ENCODE measurements at places on chromosomes 12 and 14.
A peak's percentile ranks its signal among the peaks of the same experiment; 100 is the strongest.

GRCh38 chr12:49698619-49699545 lies 8.3 kb downstream of the FMNL3 start:
- DNase-seq = peak; percentile 45

- DNase-seq = no peak
These were observed 17.4 kb downstream of the BEGAIN start for GRCh38 chr14:100569734-100570286.

- DNase-seq = peak; percentile 29
These were observed 36.4 kb upstream of the STON2 start for GRCh38 chr14:81436296-81437138.

- no peak for DNase-seq
These were observed 12.3 kb downstream of the BTBD7 start for GRCh38 chr14:93320489-93320888.

DNA sequence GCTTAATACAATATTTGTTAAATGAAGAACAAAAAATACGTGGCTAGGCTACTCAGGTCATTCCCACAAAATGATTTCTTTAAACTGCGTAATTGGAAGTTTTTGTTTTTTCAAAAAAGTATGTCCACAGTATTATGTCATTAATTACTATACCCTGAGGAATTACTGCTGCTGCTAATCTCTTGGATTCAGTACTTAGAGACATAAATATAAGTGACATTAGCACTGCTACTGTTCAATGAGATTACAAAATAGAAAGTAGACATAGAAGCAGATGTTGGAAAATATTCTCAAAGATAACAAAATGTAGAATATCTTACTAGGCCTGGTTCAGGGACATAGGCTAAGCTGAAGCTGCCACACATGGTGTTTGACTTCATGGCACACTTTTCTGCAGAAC lies 36.3 kb downstream of the HMGA2 start:
- no peak for DNase-seq

DNA sequence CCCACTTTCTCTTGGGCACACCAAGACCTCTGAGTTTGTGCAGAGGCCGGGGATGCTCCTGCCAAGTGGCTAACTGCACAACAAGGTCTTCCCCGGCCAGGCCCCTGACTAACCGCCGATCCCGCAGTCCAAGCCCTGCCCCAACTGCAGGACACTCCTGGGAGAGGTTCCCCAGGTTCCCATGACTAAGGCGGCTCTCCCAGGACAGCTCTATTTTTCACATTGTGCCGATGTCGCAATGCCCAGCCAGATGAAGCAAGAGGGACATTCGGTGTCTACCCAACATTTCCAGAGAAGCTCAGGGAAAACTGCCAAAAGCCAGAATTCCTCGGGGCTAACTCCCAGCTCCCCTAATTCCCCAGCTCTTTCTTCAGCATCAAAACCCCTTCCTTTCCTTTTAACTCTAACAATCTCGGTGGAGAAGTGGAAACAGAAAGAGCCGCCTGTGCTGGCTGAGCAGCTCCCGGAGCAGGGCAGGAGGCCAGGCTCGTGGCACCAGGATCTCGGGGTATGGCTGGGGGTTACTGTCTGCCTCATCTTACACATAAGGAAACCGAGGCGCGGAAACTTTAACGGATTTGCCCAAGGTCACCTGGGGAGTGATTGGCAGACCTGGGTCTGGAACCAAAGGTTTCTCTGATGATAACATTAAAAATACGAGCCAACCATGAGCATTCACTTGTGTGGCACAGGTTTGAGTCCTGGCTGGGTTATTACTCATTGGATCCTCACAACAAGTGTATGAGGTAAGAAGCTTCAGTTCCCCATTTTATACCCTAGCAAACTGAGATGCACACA lies 318.2 kb downstream of the BCL11B start:
- no peak for DNase-seq

DNA sequence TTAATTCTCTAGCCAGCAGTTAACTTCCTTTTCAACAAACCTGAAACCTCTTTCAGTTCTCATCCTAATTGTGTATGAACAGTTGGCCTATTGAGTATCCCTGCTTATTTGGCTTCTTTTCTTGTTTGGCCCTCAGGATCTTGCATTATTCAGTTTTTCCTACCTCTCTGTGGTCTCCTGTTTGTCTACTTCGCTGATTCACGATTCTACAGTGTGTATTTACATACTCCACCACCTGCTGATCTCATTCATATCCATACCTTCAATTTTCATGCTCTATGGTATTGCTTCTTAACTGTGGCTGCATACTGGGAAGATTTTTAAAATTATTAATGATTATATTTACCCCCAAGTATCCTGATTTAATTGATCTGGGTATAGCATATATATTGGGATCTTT lies 56.4 kb downstream of the RASSF9 start:
- DNase-seq = no peak

GRCh38 chr12:67269633-67270573 lies 745 bp downstream of the CAND1 start:
- peak; percentile 55 for DNase-seq

DNA sequence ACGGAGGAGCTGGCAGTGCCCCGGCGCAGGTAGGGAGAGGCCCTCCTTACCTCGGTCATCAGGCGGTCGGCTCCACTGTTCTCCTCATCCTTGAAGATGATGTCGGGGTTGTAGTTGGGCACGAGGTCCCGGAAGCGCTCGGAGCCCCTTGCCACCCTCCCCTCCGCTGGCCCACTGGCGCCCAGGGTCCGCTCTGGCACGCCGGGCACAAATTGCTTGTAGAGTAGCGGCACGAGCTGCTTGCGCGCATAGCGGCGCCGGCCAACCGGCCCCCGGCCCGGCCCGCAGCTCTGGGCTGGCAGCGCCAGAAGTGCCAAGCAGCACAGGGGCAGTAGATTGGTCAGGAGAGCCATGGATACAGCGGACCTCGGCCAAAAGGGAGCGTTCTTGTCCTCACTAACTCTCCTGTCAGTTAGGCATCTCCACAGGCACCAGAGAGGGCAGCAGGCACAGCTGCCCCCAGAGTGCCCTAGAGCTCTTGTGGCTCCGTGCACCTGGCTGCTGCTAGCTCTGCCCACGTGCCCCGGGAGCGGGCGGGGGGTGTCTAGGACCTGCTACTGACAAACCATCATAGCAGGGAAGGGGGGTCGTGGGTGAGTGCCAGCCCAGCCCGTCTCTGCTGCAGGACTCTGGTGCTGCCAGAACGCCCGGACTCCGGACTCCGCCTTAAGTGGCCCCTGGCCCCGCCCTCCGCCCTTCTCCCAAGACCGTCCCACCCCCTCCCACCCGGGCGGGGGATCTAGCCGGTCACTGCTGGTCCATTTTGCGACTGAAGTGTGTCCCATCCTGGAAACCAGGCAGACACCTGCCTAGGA lies at the start of gene DHH:
Gene DHH, minus strand, starts transcription at position 642 of the 815 bp plus-strand sequence. Its CDS starts 289 bp downstream, at position 353.
- no peak for DNase-seq

- DNase-seq = no peak
These were observed 87.8 kb upstream of the LHX5 start for GRCh38 chr12:113559466-113559865.

- DNase-seq = no peak
These were observed 38.8 kb upstream of the NINJ2 start for GRCh38 chr12:701896-702539.
